Pancreas (tissue), 10 donors: ENCODE measurements at places on chromosomes 11 and 22. TPM values are rescaled to one million over a fixed set of nuclear protein-coding genes. Genes with fewer than 3 reads are reported as not detected.

The ANGPTL5 gene
- total RNA-seq: not detected

The OR52I2 gene
- total RNA-seq: not detected

The MRTFA gene
- 25.1 TPM for total RNA-seq

DNA sequence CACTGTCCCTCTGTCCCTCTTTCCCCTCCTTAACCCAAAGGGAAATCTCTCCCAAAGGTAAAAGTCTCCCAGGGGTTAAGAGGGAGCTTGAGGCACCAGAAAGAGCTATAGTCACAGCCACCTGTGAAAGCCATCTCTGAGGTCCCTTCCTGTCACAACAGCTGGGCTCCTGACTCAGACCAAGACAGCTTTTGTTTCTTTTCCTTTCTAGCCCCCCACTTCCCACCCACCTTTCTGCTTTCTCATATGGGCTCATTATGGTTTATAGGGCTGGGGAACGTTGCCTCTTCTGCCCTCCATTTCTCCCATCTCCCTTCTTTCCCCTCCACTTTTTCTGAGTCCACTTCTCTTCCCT, 19.1 kb downstream of the MIF start:
- DNase-seq: no peak

GRCh38 chr11:79362206-79362757, 78.5 kb downstream of the TENM4 start:
- DNase-seq: no peak

DNA sequence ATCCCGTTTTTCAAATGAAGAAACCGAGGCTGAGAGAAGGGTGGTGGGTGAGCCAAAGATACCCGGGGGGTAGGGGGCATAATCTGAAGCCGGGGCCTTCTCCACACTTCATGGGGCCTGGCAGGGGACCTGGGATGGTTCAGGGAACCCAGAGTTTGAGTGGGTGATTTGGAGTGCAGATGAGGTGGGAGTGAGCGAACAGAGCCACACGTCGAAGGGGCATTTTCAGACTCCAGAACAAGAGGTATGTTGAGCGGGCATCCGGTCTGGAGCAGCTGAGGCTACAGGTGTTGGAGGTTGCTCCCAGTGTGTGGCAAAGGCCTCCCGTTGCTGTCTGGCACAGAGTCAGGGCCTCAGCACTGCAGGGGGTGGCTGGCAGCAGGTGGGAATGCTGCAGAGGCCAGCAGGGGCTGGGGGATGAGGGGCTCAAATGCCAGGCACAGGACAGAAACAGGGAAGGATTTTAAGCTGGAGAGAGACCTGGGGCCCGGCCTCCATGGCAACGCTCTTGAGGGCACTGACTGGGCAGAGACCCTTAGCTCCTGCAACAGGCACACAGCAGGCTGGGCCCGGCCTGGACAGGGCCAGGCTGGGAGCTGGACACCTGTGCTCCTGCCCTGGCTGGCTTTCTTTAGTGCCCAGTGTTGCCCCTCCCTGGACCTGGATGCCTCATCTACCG, 46.2 kb downstream of the WNT11 start:
- no peak for DNase-seq

- DNase-seq: no peak
These were observed 53.0 kb upstream of the LMO2 start for GRCh38 chr11:33944693-33945424.

DNA sequence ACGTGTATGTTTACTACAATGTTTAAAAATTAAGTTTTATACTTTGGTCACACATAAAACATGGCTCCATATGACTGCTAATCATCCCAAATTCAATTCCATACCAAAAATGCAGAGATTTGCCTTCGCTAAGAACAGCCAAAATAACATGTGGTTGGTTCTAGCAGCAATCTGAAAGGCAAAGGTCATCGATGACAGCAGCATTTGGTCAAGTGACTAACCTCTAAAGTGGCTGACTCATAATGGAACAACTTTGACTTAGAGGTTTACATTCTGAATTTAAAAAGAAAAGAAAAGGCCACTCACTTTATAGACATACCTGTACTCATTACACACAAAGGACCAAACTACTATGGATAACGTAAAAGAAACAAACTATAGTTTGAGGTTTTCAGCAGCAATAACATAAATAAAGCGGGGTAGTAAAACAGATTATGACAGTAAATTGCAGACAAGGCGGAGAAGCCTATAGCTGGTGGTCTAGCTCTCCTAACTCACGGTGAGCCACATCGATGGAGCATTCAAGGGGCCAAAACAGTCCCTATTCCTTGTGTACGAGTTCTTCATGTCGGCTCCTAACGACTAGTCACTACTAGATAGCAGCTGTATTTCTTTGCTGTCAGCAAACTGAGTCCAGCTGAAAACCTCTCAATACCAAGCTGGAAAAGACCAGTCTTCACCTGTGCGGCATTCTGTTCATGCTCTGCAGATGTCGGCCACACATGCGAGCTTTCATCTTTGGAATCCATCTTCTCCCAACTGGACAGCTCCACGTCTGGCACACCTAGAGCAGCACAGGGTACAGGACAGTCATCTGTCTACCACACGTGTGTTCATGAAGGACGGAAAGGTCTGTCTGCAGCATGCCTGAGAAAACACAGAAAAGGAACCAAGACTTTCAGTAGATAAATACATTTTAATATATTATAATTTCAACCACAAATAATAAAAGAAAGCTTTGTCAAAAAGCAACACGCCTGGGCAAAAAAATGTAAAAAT, 42.1 kb downstream of the PRDM10 start:
- DNase-seq: no peak

GRCh38 chr11:117673602-117674001, 123.4 kb downstream of the DSCAML1 start:
- no peak for DNase-seq

DNA sequence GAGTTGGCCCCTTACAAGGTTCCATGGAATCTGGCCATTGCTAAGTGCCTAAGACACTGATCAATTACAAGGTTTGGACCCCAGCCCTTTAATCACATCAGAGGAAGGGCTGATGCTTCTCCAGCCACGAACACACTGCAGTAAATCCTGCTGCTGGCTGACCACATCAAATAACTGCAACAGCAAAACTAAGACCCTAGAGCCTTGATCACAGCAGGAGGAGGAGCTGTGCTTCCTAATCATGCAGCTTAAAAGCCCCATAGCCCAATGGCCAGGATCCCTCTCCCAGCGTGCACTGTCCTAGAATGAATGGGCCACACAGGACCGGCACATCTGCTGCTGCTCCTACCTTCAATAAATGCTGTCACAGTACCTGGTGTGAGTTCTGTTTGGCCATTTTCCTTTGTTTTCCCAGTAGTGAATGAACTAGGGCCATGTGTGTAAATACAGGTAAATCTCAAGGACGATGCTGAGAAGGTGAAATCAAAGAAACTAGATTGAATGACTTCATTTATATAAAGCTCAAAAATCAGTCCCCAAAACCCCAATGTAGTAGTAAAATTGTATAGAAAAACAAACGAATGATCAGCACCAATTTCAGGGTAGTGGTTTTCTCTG, 12.7 kb downstream of the ZP1 start:
- no peak for DNase-seq

DNA sequence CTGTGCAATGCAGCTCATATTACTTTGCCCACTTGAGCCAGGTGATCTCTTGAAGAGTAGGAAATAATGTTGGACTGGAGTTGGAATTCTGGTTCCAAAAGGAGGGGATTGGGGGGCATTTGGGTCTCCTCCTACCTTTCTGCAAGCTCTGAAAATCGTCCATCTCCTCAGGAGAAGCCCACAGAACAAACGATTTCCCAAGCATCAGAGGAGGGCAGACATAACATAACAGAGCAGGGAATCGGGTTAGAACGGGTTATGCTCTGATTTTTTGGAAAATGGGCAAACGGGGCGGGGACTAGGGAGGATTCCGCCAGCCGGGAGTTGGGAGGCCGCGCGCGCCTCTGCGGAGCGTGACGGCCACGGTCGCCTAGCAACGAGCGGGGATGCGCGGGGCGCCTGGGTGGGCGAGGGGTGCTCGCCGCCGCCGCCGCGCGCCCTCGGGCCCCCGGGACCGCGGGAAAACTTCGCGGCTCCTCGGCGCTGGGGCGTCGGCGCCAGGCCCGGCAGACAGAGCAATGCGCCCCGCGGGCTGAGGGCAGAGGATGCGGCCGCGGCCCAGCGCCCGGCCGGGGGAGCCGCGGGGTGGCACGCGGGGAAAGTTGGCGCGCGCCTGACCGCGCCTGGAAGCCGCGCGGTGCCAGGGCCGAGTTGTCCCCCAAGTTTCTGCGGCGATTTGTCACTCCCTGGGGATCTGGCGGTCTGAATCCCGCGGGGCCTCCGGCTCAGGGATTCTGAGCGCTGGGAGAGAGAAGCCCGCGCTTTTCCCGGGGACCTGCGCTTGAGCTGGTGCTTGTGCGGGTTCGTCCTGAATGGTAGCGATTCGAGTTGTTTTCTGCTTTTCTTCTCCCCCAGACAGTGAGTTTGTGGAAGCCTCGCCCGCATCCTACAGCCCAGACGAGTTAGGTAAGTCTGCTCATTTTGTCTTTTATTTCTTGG, 27.8 kb upstream of the AMOTL1 start:
- peak; percentile 49 for DNase-seq

DNA sequence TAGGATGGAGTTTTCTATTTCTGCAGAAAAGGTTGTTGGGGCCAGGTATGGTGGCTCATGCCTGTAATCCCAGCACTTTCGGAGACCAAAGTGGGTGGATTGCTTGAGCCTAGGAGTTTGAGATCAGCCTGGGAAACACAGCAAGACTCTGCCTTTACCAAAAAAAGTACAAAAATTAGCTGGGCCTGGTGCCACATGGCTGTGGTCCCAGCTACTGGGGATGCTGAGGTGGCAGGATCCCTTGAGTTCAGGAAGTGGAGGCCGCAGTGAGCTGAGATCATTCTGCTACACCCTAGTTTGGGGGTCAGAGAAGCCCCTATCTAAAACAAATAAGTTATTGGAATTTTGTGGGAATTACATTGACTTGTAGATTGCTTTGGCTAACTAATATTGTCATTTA, 71.7 kb downstream of the FDX1 start:
- no peak for DNase-seq

DNA sequence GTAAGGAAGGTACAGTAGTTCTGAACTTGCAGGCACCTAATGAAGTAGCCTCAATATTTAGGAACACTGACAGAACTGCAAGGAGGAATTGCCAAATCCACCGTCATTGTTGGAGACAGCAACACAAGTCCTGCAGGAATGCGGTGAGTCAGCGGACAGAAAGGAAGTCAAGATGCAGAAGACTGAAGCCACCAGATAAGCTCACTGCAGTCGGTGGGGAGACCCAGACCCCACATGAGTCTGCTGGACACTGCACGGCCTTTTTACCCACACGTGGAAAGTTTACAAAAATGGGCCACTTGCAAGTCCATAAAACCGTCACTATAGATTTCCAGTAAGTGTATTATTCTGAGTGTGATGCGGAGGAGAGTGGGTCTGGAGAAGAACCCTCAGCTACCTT, 1471.6 kb downstream of the TBC1D22A start:
- no peak for DNase-seq

GRCh38 chr11:133810766-133811165, 34.5 kb downstream of the SPATA19 start:
- DNase-seq: no peak
